Activated naive CD4-positive, alpha-beta T cell (primary cell): ENCODE measurements at places on chromosomes 1 and 21.

DNA sequence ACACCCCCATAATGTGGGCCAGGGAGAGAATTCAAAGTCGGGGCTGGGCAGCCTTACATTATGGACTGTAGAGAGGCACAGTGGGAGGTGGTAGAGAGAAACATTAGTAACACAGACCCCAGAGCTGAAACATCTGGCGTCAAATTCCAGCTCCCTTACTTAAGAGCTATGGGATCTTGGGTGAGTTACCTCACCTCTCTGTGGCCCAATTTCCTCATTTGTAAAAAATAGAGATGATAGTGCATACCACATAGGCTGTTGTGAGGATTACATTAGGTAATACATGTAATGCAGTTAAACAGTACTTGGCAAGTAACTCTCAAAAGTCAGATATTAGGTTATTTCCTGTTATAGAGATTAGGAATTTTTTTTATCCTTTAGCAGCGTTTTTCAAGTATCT is 160.5 kb upstream of the KIAA0040 start:
- no peak for DNase-seq

DNA sequence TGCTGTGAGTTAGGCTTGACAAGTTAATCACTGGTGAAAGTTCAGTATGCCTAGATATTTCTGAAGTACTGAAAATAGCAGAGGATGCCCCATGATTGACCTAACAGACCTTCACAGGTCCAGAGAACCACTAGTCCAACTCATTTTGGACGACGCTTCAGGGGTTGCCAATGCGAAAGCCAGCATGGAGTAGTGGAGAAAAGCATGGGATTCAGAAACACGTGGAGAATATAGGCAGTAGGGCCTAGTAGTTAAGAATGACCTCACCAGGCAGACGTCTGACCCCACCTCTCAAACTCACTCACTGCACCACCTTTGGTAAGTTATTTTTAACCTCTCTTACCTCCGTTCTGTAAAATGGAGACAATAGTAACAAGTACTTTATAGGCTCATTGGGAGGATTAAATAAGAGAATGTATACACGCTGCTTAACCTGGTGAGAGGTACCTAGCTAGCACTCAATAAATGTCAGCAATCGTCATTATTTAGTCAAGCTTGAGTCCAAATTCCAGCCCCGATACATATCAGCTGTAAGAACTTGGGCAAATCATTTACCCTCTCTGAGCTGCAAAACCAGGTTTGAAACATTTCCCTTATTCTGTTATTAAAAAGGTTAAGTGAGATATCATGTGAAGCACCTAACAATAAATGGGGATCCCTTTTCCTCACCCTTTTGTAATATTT is 13.2 kb downstream of the PLPP3 start:
- DNase-seq, result no peak

DNA sequence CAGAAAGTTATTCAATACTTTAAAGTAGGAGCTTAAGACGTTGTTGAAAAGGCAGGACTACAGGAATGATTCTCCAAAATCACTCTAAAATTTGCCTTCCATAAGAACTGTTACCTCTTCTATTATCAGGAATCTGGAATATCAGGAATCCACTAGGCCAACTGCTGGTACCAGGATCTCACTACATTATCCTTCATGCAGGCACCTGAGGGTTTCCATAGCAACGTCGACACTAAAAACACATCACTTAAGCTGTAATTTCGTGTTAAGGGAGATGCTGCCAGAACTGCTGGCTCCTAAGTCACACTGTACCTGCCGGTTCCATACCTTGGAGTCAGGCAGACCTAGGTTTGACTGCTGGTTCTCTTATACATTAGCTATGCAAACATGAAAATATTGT is 139.7 kb upstream of the C1orf87 start:
- DNase-seq, result no peak

GRCh38 chr1:238409191-238409850 is 518.6 kb upstream of the ZP4 start:
- no peak for DNase-seq

DNA sequence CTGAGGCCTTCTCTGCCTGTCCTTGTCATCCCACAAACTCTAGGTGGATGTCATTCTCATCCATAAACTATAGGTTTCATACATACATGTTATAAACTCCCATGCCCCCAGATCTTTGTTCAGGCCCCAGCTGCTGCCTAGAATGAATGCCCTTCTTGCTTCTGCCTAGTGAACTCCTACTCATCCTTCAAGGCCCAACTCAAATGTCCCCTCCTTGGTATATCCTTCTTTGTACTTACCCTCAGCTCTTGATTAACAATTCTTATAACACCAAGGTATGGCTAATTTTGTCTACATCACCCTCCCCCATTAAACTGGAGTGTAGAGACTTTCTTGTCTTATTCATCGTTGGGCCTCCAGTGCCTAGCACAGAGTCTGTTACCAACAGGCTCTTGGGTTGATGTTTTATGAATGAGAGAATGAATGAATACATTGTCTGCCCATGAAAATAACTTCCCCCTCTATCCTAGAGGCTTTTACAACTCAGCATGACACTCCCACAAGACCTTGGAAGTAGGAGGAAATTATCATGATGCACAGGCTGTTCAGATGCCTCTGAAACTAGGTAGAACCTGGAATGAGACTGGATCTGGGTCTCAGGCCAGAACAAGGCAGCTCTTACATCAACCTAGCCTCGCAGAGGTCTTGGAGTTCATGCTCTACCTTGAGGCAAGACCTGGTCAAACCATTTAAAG is 26.9 kb downstream of the EPHB2 start:
- DNase-seq, result no peak

- no peak for DNase-seq
Observed at GRCh38 chr1:116497656-116498055, 73.2 kb downstream of the CD58 start.

DNA sequence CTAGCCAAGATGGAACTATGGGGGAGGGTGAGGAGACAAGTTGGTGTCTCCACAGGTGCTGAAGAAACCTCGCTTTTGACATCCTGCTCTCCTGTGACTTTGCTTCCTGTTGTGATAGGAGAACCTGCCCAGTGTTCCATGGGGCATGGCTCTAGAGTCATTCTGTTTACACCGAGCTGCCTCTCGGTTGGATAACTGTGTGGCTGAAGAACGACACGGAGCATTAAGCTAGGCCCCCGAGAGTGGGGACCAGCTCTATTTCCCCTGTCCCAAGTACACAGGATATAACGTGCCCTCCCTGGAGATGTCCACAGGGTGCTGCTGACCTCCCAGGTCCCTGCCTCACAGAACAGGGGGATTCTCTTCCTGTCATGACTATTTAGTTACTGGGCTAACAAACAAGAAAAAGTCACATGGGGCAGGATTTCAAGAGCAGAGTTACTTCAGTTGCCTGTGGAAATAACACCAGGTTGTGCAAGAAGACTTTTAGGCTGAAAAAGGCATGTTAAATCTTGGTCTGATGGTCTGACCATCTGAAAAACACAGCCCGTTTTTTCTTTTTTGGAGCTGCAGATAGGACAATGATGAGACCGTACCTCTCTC is 29.4 kb upstream of the PPP2R5A start:
- DNase-seq, result no peak

DNA sequence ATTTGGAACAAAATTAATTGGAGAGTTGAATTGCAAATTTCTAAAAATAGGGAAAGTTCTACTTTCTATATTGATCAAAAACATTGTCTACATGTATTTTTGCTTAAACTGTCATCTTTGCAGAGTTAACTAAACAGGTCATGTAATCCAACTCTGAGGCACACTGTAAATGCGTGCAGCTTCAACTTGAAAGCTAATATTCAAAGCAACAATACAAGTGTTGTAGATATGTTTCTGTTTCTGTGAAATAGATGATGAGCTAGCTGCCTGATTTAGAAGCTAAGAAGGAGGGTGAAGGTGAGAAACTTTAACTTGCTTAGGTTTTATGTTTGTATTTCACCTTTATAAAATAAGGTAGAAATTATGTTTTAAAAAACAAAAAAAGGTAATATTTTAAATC is 77.2 kb downstream of the IVNS1ABP start:
- no peak for DNase-seq

- no peak for DNase-seq
Observed at GRCh38 chr21:44527156-44527982, 12.6 kb downstream of the KRTAP10-1 start.

DNA sequence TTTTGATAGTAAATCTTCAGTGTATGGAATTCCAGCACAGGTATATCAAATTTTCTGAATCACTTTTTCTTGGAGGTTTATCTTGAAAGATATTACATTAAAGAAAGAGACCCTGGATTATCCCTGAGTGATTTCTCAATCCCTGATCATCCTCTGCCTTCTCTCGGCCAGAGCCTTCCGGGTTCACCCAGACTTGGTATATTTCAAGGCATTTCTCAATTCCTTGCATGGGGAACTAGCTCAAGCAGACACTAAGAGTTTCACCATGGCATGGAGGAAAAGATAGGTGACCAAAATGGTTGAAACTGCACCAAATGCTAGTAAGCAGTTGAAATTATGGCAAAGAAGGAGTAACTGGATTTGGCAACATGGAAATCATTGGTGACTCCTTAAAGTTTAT is 5.7 kb downstream of the VAMP4 start:
- DNase-seq, result no peak

DNA sequence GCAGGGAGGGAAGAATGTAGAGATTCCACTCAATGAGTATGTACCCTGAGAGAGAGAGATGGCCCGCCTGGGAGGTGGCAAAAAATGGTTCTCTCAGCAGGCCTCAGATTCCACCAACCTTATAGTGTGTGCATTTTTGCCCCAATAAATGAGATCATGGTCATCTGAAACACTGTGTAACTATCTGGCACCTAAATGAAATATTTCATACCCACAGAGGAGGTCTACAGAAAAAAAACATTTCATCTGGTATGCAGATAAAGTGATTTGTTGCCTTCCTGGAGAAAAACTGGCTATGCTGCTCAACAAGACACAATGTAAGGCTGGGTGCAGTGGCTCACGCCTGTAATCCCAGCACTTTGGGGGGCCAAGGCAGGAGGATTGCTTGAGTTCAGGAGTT is 4.9 kb downstream of the TMCO2 start:
- no peak for DNase-seq

- no peak for DNase-seq
Observed at GRCh38 chr1:154213274-154213673, 7.1 kb upstream of the CFAP141 start.

DNA sequence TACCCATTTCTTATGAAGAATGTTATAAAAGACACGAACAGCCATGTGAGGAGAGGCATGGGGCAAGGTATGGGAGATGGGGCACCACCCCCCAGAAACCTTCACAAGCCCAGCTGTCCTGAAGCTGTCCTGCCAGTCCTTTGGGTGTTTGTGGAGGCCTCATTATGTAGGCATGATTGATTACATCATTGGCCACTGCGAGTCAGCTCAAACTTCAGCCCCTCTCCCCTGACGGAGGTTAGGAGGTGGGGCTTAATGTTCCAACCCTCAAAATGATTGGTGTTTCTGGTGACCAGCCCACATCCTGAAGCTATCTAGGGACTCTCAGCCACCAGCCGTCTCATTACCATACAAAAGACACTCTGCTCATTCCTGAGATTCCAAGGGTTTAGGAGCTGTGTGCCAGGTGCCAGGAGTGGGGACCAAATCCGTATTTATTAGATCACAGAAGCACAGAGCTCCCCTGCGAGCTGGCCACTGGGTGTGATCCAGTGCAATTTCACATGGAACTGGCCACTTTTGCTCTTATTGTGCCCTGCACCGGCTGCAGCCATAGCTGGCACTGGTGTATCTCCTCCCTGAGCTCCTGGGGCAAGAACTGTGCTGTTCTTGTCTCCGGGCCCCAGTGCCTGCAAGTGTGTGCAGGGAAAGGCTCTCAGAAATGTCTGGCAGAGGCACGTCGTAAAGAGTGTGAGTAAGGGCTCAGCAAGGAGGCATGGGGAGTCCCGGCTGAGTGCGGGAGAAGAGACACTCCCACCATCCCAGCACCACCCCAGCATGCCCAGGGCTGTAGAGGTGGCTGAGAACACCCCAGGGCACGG is 10.5 kb downstream of the KIAA1614 start:
- no peak for DNase-seq

DNA sequence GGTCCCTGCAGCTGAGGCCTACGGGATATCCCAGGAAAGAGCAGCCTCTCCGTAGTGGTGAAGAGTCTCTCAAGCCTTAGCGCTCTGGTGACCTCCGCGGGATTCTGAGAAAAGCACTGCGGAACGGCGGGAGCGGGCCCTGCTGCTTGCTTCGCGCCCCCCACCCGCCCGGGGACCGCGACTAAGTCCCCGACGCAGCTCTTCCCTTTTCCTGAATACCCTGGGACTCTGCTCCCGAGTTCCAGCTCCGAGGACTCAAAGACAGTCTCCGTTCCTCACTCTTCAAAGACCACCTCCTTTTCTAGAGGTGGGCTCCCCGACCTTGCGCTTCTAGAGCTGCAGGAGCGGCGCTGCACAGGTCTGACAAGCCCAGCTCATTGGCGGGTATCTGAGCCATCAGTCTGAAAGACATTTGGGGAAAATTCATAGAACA is 3.6 kb upstream of the PRRX1 start:
- DNase-seq, result no peak

GRCh38 chr21:44730951-44731579 is 19.7 kb upstream of the TSPEAR start:
- no peak for DNase-seq

DNA sequence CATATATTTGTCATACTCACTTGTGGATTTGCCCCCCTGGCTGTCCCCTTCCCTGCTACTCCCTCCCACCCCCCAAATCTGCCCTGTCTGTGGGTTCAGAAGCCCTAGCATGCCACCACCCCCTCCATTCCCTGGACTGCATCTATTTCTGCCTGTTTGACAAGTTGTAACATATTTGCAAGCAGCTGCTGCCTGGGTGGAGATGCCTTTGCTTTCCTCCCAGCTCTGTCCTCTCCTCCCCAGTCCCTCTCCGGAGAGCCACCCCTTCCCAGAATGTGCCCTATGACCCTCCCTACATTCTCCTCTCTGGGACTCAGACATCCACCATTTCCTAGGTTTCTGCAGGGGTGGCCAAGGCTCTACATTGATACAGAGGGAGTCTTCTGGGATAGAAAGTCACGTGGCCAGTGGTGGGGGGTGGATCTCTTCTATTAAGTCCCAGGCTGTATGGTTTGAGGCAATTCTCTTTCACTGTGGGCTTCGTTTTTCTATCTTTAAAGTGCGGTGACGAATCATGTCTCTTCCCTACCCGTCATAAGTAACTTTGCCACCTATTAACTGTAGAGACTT is 6.0 kb upstream of the MYOG start:
- no peak for DNase-seq

- no peak for DNase-seq
Observed at GRCh38 chr1:24327891-24328290, 8.7 kb downstream of the GRHL3 start.

DNA sequence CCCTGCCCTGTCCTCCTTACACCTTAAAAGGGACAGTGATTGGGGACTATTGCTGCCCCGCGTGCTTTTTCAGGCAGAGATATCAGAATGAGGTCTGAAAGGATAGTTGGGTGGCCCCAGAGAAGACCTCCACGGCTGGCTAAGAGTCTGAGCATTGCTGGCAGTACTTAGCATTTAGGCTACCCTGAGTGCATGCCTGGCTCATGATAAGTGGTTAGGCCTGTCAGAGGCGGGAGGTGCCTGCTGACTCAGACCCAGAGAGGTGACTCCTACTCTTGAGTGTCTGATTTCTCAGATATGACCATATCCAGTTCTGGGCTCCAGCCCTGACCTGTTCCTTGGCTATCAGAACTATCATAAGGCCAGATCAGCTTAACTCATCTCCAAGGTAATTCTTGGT is 213.7 kb downstream of the PBX1 start:
- no peak for DNase-seq
